H54 (cell line): ENCODE measurements at places on chromosomes 3 and 15.

GRCh38 chr3:153623834-153624233 is 461.8 kb downstream of the RAP2B start:
- no peak for DNase-seq

DNA sequence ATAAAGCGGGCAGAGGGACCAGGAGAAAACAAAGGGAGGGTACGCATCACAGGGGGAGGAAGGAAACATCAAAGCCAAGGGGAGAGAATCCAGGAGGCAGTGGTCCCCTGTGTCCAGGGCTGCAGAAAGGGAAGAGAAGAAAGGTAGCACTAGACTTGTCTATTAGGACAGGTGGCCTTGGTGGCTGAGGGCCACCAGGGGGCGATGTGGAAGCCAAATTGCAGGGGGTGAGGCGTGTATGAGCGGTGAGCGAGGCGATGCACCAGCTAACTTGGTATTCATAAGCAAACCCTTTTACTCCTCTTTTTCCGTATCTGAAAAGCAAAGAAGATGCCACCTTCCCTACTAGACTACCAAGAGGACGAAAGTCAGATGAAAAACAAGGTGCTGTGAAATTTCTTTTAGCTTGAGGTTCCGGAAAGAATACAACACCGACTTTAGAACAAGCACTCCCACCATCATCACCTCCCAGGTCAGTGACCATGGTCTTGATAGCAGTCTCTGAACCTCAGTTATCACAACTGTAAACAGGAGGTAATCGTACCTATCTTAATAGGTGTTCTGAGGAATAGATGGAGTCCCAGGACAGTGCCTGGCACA is 654.4 kb upstream of the ADAMTS9 start:
- peak; percentile 41 for DNase-seq

GRCh38 chr3:39127269-39127907 is 19.9 kb downstream of the TTC21A start:
- DNase-seq = no peak

DNA sequence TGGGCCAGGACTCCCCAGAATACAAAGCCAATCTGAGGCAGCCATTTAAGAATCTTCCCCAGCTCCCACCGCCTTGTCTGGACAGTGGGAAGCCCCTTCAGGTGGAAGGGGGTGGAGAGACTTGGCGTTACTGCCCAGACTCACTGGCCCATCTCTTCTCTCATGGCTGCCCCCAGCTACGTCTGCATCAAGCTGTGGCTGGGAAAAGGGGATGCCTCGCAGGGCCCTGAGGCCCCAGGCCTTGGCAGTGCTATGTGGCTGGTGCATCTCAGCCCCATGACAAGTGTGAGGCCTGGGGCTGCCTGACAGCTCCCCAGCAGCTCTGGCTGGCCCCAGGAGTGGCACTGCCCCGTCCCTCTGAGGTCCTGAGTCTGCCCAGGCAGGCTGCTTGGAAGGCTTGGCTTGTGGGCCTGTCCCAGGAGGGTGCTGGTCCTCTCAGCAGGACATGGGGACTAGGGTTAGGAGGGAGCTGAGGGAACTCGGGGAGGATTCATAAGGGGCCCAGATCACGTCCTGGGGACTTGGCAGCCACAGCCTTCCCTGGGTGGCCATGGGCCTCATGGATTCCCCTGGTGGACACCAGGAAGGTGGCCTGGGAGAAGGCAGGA is 20.2 kb upstream of the SLC41A3 start:
- no peak for DNase-seq

DNA sequence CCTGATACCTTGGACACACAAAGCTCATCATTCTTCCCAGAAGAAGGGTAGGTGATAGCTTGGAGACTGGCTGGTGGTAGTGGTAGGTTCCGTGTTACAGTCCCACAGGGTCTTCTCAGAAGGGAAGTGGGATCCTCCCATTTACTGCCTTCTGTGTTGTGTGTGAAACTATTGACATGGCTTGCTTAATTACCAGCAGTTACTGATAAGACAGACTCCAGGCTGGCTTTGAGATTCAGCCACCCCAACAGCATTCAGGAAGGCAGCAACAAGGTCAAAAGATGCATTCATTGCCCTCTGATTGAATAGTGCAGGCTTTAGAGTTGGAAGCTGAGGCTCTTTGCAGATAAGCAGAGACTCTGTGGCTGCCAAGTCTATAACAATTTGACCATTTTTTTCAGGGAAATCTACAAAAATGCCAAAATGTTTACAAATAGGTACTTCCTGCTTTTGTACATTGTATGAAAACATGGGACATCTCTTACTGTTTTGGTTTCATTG is 7.7 kb downstream of the ARNT2 start:
- DNase-seq = no peak

DNA sequence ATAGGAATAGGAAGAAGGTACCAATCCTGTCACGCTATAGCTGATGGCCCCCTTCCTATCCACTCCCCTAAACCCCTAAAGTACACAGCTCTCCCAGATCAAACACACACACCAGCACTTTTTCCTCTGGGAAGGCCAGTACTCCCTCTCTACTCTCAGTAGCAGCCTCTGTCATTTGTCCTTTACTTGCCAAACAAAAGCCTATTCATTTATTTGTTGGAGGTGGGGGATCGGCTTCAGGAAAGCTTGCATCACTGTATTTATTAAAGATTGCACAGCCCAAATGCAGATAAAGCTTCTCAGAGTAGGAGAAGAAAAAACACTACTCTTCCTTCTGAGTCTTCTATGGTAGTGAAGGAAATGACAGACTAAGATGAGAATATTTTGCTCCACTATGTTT is 429.7 kb upstream of the RASGRP1 start:
- DNase-seq = no peak

- no peak for DNase-seq
Observed at GRCh38 chr15:67068710-67069400, 3.5 kb downstream of the SMAD3 start.

DNA sequence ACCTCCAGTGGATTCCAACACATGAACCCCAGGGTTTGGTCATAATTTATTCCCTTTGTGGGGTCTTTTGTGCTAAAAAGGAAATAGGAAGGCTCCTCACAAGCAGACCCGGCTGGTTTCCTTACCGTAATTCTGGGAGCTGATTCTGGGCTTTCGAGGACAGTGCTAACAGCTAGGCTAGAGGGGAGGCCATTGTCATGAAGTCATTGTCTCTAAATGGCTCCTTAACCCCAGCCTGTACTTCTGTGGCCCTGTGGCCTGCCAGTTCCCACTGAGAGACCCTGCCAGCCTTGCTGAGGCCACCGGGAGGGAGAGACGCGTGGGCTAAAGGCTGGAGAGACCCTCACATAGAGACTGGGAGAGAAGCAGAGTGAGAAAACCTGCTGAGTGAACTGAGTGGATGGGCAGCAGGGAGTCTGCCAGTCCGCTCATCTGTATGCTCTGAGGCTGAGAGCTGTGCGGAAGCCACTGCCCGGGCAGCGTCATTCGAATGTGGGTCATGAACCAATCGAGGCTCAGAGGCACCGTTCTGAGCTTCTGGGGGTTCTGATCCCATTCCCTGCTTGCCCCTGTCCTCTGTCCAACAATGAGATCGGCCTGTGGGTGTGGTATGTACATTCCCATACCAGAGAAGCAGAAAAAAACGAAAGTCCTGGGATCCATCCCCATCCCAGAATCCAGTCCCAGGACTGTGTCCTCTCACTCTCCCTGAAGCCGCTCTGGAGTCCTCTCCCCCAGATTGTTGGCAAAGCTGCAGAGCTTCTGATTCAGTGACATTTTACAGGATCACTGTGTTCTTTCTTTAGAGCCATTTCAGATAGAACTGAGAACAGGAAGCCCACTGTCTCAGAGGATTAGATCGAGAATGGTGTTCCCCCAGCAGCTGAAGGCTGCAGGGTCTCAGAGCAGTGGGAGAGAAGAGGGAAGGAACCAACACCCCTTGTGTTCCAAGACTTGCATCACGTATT is 21.3 kb upstream of the DGKG start:
- DNase-seq = no peak

DNA sequence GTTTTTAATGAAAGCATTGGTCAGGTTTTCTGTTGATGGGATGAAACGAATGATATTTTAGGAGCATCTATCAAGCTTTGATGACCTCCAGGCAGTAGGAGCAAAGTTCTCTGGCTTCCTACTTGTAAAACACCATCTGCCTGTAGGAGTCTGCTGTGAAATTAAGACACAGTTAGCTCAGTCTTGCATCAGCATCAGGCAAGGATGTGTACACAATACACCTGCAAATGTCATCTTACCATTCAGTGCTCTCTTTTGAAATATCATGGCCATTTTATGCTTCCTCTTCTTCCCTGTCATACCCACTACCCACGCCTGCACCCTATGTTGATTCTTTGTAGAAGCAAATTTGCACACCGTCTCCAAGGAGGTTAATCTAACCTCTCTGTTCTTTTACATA is 38.2 kb downstream of the B3GALNT1 start:
- DNase-seq = no peak

GRCh38 chr3:66889750-66890494 is 108.2 kb upstream of the KBTBD8 start:
- DNase-seq = no peak

DNA sequence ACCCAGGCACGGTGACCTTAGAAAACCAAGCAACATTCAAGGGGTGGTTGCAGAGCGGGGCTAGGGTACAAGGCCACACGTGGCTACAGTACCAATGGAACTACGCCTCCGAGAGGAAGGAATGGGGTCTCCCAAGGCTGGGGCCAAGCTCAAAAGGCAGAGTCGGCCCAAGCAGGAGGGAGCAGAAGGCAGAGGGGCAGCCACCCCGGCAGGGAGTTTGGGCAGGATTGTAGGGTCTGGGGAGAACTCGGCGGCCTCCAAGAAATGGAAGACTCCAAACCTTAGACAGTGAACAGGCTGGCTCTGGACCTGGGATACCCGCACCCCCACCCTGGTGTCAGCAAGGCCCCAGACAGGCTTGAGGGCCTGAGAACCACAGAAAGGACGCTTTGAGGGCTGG is 28.7 kb downstream of the ATRIP start:
- no peak for DNase-seq

DNA sequence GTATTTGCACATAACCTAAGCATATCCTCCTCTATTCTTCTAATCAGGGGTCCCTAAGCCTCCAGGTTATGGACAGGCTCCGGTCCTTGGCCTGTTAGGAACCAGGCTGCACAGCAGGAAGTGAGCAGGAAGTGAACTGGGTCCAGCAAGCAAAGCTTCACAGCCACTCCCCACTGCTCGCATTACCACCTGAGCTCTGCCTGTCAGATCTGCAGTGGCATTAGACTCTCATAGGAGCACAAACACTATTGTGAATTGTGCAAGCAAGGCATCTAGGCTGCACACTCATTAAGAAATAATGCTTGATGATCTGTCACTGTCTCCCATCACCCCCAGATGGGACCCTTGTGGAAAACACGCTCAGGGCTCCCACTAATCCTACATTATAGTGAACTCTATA is 9.8 kb downstream of the MSL2 start:
- no peak for DNase-seq

- no peak for DNase-seq
Observed at GRCh38 chr3:45145681-45146614, at the start of gene CDCP1. Gene CDCP1, minus strand, starts transcription at chr3:45146378. Its CDS starts 91 bp downstream, at chr3:45146287.

DNA sequence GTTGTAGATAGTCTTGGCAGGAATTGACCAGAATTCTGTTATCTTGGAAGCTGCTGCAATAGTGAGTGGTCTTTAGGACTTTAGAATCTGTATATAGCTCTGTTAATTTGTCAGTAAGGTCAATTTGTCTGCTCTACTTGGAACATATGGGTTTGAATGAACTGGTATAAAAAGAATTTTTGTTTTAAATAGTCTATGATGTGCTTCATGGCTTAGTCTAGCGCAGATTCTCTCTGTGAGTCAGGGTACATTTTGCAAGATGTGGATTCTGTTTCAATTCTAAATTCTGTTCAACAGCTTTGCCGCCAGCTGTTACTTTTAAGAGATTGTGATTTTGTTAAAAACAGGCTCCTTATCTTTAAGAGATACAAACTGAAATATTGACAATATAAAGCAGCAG is 135.9 kb upstream of the AGBL1 start:
- no peak for DNase-seq

DNA sequence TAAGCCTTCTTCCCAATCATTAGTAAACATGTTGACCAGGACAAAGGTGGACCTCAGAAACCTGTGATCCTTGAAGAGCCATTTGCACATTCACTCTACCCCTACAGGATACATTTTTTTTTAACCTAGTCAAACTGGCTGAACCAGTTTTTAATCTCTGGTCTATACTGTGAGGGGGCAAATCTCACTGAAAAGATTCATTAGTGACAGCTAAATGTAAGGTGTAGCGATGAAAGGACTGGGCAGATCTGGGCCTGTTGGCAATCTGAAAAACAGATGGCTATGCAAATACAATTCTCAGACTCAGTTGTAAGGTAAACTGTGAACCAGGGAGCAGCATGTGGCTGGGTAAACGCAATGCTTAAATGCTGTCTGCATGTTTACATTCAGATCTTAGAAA is 75.6 kb upstream of the SNTN start:
- no peak for DNase-seq

GRCh38 chr15:41465822-41466421 is 27.8 kb upstream of the ITPKA start:
- no peak for DNase-seq

- no peak for DNase-seq
Observed at GRCh38 chr3:150627557-150627956, 24.4 kb downstream of the SELENOT start.

DNA sequence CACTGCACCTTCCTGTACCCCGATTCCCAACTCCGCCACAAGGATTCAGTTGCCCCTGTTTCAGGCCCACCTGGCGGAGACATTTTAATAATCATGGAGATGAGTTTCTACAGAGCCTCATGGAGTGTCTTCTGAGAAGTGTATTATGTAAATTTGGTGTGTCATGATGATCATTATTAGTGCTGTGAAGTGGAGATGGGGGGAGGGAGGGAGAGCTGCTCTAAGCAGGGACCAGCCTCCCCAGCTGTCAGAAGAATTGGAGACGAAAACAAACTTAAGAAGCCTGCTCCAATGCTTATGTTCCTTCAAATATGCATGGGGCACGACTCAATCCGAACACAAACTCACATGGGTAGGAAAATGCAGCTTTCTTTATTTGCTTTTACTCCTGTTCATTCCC is 127.8 kb downstream of the EPHB1 start:
- DNase-seq = no peak

GRCh38 chr15:36432161-36432560 is 147.3 kb upstream of the CDIN1 start:
- peak; percentile 7 for DNase-seq

DNA sequence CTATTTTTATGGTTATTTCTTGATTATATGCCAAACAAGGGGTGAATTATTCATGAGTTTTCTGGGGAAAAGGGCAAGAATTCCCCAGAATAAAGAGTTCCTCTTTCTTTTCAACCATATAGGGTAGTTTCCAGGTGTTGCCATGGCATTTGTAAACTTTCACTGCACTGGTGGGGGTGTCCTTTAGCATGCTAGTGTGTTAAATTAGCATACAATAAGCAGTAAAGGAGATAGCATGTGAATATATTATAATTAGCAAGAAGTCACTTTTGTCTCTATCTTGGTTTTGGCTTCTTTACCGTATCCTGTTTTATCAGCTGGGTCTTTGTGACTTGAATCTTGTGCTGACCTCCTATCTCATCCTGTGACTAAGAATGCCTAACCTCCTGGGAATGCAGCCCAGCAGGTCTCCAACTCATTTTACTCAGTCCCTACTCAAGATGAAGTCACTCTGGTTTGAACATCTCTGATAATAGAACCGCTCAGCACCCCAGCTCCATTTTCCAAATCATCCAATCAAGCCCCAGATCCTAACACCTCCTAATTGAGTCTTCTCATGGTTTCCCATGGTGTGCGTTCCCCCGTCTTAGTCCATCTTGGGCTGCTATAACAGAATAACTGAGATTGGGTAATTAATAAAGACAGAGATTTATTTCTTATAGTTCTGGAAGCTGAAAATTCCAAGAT is 3.4 kb upstream of the SELENOT start:
- DNase-seq = peak; percentile 18

- DNase-seq = no peak
Observed at GRCh38 chr3:109984976-109985375, 647.6 kb upstream of the DPPA4 start.
